ENCODE measurements at places on chromosomes 2 and 18.

DNA sequence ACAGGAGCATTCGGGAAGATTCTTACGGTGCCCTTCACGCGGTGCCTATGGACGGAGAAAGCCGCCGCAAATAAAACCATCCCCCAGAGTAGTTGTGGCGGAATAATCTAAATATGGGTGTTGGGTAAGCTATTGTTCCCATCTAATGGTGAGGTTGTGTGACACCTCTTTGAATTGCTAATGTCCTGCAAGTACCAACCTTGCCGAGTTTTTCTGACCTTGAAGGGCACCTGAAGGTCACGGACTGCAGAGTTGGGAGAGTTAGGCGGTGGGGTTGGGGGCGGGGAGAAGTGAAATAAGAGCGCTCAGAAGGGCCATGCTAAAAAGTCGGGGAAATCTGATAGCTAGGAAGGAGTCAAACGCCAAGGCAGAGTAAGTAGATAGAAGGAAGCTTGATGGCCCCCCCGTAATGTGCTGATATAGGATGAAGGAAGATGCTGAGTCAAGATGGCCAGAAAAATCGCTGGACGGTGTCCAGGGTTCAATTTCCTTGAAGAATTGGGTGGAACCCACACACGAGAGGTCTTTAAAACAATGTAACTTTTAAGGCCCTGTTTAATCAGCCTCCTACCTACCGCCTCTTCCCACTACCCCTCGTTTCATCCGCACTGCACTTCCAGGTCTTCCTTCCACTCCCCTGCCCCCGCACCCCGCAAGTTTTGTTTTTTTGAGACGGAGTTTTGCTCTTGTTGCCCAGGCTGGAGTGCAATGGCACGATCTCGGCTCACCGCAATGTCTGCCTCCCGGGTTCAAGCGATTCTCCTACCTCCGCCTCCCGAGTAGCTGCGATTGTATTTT lies 600 bp downstream of the KATNAL2 start:
- no peak for DNase-seq

DNA sequence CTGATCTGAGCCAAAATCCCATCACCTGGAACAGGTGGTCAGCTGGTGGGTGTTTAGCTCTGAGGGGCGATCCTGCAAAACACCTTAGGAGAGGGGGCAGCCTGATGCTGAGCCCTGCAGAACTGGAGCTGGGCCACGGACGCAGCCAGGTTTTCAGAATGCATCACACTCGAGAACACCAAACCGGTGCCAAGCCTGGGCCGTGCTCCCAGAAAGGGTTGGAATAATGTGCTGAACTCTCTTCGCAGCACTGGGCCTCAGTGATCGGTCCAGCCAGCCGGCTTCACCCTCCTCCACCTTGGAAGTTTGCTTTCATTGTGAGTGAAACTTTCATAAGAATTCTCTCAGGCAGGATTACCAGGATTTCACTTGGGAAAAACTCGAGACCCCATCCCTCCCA lies 56.5 kb upstream of the TTC39C start:
- no peak for DNase-seq

DNA sequence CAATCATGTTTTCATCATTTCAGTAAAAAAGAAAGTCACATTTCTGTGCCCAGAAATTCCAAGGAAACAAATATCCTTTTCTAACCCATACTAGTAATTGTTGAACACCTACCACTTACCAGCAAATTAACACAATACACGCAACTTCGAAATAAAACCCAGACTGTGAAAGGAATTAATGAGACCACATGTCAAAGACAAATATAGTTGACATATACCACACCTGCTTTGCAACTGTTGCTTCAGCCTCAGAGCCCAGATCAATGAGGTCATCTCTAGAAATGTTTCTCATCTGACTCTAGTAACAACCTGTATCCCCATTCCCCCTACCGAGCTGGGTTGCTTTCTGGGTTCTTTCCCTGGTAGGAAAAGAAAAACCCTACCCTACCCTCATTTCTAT lies 52.6 kb downstream of the TRIP12 start:
- no peak for DNase-seq

GRCh38 chr2:142188562-142188961 lies 57.7 kb upstream of the LRP1B start:
- DNase-seq, result no peak

- DNase-seq, result no peak
These were observed 14.4 kb downstream of the GPR55 start for GRCh38 chr2:230910546-230911177.

DNA sequence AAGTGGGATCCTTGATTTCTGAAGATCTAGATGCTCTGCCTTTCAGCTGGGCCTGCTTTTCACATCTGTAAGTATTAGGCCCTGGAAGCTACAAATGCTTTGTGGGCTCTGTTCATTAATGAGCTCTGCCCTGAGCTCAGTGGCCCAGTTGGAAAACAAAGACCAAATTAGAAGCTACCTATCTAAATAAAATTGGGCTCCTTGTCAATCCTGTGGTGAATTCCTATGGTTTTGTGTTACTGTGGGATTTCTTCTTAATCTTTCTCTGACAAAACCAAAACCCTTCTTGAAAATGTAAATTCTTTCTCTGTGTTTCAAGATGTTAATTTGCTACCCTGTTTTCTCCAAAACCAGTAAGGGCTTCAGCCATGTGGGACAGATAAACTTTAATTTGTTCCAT lies 219.0 kb upstream of the HS6ST1 start:
- no peak for DNase-seq

GRCh38 chr2:235135990-235136561 lies 184.3 kb downstream of the SH3BP4 start:
- DNase-seq, result no peak

DNA sequence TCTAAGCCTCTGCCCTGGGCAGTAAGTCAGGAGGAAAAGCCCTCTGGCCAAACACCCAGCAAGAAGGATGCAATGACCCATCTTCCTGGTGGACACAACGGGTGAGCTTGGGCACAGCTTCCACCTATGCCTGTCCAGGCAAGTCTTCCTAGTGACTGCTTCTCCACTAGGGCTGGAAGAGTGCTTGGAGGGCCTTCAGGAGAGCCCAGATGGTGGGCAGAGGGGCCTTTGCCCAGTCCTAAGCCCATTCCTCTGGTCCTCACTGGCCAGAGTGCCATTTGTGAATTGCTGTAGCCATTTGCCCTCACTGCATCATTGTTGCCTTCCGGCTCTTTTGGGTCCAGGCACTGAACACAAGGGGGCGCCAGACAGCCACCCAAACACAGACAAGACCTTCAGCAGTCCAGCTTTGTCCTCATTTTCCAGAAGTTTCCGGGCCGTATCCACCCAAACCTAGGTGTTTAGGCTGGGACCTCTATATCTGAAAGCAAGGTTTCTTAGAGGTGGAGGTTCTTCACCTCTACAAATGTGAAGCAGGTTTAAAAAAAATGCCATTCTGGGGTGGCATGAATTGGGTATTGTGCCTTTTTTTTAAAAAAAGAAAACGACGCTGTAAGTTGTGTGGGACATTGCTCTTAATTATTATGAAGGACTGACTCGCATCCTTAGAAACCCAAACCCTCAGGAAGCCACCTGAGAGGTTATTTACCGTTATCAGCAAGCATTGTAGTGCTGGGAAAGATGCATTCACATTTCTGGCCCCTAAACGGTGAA lies 29.5 kb downstream of the PAX8 start:
- DNase-seq, result peak; percentile 8

- DNase-seq, result no peak
These were observed 125.8 kb downstream of the C1D start for GRCh38 chr2:67936969-67937368.

DNA sequence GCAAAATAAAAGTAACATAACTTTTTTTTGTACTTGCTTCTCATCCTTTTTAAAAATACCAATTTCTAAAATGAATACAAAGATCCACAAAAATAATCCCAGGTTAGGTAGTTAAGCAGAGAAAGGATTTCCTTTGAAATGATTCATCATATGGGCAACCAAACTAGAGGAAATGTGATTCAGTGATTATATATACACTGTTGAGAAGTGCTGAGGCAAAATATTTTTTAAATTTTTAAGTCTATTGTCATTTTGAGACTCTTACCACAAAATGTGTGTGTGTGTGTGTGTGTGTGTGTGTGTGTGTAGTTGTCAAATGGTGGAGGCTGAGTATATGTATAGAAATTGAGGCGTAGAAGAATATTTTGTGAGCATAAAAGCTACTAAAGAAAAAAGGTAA lies 1075.3 kb downstream of the LRP1B start:
- no peak for DNase-seq

DNA sequence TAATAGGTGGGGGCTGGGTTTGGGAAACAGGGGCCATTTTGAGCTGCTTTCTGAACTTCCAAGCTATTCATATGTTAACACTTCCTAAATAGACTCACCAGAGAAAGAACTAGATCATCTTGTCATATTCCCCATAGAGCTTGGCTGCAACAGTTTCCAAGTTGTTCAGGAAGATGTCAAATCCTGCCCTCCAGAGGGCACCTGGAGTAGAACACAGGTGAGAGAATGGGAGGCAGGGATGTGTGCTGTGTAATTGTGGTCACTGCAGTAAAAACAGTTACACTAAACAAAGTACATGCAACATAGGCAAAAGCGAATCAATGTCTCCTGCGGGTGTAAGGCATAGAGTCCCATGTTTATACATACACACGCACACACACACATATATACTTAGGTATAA lies 34.5 kb upstream of the LRRC30 start:
- DNase-seq, result no peak

DNA sequence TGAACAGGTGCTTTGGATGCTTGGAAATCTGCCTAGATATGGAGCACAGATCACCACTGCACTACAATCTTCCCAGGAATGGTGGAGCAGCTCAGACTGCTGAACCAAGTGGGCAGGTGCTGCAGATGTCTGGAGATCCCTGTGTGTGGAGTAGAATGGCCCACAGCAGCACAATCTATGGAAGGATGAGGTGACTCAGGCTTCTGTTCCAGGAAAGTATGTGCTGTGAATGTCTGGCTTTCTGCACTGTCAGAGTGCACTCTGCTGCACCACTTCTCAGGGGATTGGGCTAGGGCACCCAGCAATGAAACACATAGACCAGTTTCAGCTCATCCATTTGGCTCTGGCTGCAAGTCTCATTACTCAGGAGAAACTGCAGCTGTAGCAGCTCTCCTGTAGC lies 865.4 kb upstream of the NXPH2 start:
- no peak for DNase-seq

GRCh38 chr2:207655000-207655399 lies 29.8 kb upstream of the METTL21A start:
- no peak for DNase-seq

- no peak for DNase-seq
These were observed 56.3 kb downstream of the TIMM21 start for GRCh38 chr18:74204526-74205152.

GRCh38 chr18:65227970-65228369 lies 522.8 kb upstream of the CDH7 start:
- DNase-seq, result no peak

DNA sequence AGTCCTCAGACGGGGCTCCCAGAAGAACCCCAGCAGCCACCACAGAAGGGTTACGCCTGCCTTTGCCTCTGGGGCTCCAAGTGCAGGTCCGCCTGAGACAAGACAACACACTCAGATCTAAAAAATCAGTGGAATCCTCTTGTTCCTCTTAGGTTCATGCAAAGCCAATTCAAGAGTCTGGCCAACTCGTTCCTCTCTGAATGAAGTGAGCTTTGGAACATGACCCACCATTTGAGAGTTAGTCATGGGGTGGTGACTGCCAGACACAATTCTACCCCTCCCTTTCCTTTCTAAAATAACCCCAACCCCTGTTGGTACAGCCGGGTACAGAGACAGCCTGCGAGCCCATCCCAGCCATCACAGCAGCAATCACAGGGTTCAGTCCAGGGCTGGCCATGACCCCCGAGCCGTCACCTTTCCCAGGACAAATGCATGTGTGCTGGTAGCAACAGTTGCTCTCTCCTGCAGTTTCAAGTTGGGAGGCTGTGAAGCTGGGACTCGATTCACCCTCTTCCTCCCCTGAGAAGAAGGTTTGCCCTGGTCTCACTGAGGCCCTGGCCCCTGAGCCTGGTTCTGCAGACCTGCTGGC lies 183.1 kb upstream of the SH3BP4 start:
- no peak for DNase-seq

GRCh38 chr2:111638274-111638877 lies 245.6 kb downstream of the ANAPC1 start:
- DNase-seq, result no peak

GRCh38 chr2:214069254-214069653 lies 341.6 kb upstream of the VWC2L start:
- no peak for DNase-seq
